ENCODE measurements at places on chromosomes 12 and 14.
A peak's percentile ranks its signal among the peaks of the same experiment; 100 is the strongest.

GRCh38 chr14:92846162-92846897, 52.2 kb downstream of the GOLGA5 start:
- DNase-seq: peak; percentile 83

DNA sequence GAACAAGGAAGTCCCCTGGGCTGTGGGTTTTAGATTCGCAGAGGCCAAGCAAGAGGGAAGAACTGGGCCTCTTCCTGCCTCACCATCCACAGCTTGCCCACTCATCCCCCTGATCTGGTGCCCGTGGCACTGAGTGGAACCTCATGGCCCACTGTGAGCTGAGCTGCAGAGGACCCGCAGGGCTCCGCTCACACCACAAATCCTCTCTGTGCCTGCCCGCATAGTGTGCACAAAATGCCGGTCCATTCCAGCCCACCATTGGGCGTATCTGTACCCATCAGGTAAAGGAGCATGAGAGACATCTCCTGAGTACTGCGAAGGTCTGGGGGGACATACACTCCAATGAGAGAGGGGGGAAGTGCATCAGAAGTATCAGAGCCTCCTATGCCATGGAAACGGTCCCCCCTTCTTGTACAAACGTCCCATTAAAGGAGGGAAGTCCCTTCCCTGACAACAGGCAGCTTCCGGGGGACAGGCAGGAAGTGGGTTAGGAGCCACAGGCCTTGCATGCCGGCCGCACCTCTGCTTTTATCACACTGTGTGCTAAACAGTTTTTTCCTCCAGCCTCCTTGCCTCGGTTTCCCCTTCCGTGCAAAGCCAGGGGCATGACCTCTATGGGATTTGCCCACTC, 309.4 kb upstream of the DIO3 start:
- no peak for DNase-seq

DNA sequence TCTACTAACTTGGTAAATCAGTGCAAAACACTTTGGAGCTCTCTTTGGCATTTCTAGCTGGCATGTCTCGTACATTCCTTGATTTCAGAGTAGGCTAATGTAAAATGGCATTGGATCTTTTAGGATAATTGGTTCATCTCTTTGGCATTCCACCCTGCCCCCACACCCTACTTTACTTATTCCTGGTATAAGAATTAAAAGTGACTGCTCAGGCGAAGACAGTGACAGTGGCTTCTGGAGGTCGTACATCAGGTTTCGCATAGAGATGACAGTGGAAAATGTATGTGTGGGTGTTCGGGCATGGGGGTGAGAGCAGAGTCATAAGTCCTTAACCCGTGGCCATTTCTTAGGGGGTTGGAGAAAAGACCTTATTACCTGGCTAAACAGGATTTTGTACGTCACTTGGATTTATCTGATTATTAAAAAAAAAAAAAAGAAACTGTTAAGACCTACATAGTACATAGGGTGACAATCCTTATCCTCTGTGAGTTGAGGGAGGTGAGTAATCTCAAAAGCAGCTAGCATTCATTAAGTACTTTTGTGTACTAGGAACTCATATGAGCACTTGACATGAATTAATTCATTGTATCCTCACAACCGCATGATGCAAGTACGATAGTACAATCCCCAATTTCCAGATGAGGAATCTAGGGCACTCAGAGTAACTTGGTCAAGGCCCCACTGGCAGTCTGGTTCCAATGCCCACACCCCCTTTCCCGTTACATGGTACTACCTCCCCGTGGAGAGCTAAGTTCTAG, 22.4 kb upstream of the KCNK13 start:
- DNase-seq: peak; percentile 80

DNA sequence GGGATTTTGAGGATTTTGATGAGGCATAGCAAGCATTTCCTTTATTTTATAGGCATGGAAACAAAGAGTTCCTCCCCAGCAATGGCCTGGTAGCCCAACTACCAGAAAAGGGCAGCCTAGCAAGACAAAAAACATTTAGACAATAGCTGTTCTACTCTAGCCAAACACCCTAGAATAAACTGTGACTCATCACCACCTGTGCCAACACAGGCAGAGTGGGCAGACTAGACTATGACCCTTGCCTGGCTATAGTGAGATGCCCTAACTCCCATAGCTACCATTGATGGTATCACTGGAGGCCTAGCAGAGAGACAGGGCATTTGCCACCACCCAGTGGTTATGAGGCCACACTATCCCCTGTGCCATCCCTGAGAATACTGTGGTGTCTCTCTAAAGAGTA, 15.5 kb upstream of the CCER1 start:
- DNase-seq: no peak

DNA sequence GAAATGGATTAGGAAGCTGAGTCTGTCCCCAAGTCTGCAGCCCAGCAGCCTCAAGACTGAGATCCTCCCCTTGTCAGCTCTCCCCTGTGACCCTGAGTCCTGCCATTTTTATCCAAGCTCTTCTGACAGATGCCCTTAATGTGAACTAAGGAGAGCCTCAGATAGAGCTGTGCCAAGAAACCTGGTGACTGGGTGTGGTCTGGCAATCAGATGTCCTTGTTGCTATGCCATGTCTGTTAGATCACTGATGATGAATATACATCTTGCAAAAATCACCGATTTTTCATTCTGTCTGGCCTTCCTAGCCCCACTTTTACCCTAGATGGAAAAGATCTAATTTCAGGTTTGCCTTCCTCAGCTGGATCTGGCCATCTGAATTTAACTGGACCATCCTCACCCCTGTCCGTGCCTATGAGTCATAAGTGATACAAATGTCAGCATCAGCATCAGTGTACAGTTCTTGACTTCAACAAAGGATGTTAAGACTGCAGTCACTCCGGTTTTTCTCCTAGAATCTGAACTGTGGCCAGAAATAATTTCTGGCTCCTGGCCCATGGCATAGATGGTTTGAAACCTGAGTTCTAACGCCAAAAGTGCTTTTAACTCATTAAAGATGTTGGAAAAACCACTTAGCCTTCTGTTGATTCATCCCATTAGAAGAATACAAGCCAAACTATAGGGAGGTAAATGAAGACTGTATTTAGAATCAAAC, 61.2 kb upstream of the GRIP1 start:
- peak; percentile 19 for DNase-seq

DNA sequence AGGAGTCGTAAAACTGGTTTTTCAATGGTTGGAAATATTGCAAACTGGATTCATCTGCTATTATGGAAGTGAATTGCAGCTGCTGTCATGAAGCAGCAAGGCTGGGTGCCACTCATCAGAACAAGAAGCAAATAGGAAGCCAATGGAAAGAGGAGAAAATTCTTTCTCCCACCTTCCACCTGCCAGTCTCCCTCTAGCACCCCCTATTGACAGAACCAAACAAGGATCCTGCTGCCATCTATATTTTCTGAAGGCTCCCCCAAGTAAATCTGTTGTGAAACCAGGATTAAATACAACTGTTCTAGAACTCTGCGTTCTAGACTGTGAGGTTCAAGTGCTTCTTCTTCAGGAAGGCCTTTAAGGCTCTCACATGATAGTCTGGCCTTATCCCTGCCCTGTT, 286.6 kb downstream of the AACS start:
- no peak for DNase-seq

DNA sequence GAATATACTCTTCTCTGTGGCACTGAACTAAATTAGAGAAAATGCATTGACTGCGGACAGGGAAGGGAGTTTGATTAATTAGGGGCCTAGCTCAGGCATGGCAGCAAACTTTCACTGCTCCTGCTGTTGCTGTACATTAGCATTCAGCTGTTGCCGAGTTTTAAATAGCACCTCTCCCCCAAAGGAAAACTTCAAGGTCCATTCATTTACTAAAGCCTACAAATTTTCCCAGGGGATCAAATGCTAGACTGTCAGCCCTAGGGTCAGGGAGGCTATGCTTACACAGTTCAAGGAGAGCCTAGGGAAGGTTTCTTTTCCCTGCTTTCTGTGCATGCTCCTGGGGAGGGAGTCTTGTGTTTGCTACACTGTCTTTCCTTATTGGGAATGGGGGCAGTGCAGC, 60.0 kb upstream of the GZMB start:
- no peak for DNase-seq
